NCI-H2029 (cell line): ENCODE measurements at places on chromosomes 3 and 15.

DNA sequence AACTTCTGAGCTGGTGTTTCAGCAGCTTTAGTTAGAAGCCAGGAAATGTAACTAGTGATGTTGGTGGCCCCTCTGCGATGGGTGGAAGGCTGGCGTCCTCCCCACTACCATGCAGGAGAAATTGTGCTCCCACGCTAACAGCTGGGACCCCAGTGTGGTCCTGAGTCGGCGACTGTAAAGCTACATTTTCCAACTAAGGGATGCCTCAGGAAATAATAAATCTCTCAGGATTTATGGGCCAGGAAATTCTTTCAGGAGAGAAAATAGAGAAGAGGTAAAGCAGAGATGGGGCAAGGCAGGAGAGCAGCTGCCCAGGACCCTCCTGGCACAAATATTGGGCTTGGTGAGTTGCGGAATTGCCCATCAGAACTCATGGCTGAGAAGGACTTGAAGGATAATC lies 186.9 kb downstream of the OPA1 start:
- DNase-seq: no peak

DNA sequence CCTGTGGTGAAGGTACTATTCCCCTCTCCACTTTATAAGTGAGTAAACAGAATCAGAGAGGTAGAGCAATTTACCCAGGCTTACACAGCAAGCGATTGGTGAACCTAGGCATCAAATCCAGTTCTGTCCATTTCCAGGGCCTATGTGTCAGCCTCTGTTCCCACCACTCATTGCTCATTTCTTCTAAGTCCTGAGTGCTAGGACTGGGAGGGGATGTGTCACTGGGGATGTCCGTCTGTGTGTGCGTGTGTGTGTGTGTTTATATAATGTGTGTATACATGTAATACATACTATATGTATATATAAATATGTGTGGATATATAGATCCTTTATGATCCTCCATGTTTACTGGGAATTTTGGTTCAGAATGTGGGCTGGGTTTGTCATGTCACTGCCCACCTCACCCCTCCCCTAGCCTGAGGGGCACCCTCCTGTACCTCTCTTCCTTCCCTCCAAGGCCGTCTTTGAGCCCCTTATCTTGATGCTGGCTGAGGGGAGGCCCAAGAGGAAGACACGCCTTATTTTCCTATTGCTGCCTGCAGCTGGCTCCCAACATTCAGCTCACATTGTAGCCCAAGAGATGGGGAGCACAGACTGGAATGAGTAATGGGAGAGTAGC lies 2.1 kb downstream of the TMEM43 start:
- no peak for DNase-seq

DNA sequence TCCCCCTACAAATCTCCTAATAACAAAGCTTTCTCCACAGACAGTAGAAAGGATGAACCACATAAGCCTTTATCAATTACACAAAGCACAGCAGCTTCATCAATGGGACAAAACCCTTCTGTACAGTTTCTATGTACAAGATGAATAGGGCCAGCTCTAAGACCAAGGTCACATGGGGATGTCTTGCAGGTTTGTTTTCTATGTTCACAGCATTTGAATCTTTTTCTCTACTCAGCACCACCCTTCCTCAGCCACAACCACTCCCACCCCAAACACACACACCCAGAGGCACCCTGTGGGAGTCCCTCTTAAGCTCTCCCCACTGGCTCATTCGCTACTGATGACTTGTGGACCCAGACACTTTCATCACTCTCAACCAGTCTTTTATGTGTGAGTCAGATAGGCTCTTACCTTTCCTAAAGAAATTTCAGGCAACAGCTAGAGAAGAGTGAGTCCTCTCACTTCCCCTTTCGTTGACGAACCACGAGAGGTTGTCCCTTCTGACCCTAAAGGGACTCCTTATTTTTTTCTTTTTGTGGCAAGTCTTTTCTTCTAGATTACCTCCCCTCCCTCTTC lies 57.9 kb downstream of the ARHGAP31 start:
- no peak for DNase-seq

DNA sequence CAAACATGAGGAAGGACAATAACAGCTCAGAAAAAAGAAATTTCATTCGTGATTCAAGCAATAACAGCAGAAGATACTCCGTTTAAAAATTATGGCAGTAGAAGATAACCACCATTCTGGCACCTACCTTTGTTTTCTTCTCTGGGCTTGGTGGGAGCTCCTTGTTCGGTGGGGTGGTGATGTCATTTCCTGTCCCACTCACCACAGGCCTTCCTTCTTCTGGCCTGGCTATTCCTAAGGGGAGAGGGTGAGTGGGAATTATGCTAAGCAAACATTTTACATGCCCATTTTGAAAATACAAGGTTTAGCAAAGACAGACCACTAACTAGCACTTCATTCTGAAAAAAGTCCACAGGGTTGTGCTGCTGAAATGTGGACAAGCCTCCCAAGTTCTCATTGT lies 74.4 kb downstream of the DHX30 start:
- peak; percentile 6 for DNase-seq

GRCh38 chr3:55190331-55190730 lies 262.5 kb upstream of the LRTM1 start:
- no peak for DNase-seq

DNA sequence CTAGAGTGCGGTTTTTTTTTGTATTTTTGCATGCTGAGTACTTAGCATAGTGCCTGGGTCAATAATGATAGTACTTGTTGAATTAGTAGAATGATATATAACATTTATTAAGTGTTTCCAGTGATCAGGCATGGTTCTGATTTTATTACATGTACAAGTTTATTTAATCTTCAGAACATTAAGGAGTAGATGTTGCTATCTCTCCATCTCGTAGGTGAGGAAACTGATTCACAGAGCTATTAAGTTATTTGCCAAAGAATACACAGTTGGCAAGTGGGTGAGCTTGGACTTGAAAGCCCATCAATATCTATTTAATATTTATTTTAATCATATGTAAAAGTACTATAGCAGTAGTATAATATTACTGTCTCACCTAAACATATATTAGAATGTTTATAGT lies 219.5 kb downstream of the CACNA2D3 start:
- DNase-seq: no peak

GRCh38 chr3:108818404-108818803 lies 4.2 kb upstream of the TRAT1 start:
- DNase-seq: peak; percentile 5

DNA sequence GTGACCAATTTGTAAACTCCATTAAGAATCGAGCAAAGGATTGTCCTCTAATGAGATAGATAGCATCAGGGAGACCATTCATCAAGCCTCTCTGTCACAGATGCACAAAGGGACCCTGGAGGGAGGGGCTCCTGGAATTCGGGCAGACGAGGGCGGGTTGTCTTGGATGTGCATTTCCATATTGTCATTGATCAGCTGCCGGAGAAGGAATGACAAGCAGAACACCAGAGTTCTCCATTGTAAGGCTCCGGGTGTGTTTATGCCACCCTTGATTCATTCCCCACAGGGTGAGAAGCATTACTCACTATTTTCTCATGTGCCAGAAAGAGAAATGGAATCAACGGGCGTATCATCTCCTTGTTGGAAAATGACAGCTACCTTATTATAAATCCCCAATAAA lies 167.5 kb downstream of the EBLN2 start:
- DNase-seq: no peak

DNA sequence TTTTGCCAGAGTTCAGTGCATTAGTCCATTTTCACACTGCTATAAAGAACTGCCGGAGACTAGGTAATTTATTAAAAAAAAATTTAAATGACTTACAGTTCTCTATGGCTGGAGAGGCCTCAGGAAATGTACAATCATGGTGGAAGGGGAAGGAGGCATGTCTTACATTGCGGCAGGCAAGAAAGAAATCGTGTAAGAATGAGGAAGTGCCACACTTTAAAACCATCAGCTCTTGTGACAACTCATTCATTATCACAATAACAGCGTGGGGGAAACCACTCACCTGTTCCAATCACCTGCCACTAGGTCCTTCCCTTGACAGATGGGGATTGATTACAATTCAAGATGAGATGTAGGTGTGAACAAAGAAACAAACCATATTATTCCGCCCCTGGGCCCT lies 1361.4 kb downstream of the NSUN3 start:
- no peak for DNase-seq

DNA sequence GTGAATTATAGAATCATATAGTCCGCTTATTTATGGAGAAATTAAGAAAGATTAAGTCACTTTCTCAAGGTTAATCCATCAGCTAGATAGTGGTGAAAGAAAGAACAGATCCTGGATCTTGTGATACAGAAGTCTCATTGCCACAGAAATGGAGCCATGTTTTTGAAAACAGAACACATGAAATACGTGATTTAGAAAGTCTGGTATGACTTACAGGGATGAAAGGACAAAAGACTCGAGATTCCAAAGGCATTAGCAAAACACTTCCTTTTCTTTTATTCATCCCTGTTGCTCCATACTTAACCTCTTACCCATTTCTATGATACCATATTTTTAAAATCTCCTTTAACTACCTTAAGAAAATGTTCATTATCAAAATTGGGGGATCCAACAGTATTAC lies 40.0 kb upstream of the TEX9 start:
- DNase-seq: no peak

- no peak for DNase-seq
These were observed 6.6 kb upstream of the TTLL3 start for GRCh38 chr3:9803494-9803893.

DNA sequence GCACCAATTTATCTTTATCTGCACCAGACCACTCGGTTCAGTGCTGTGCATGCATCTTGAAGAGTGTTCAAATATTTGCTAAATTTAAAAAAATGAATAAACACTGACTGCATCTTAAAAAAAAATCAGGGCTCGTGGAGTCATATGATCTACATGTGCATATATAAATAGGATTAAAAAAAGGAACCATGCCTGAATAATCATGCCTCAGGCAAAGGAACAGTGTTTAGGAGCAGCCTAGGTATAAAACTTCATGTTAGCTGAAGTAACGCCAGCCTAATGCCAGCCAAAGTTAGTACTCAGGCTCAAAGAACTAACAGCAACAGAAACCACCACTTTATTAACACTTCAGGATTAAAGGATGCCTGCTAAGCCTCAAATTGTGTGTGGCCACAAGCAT lies 9.5 kb downstream of the ABCC5 start:
- no peak for DNase-seq

DNA sequence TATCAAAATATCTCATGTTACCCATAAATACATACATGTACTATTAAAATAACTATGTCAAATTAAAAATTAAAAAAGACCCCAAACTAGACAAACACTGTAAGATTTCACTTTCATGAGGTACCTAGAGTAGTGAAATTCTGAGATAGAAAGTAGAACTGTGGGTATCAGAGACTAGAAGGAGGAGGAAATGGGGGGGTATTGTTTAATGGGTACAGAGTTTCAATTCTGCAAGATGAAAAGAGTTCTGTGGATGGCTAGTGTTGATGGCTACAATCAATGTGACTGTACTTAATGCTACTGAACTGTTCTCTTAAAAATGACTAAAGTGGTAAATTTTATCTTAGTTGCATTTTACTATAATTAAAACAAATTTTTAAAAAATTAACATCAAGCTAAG lies 36.6 kb downstream of the RFX7 start:
- no peak for DNase-seq

GRCh38 chr15:34031987-34032760 lies 6.8 kb downstream of the AVEN start:
- DNase-seq: no peak

DNA sequence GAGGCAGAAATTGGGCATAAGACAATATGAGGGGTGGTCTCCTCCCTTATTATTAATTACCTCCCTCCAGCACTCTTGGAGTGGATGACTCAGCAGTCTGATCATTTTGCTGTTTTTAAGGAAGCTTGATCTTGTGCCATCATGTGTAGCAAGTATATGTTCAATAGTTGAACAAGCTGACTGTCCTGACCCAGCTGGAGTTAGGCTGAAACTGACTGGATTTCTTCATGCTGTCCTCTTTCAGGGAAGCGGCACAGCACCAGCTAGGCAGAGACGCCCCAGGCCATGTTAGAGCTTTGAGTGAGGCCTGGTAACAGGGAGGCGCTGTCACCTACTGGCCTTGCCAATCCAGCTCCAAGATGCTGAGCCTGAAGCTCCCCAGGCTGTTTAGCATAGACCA lies 54.4 kb upstream of the KIF23 start:
- DNase-seq: no peak

GRCh38 chr3:70805061-70805889 lies 492.8 kb upstream of the MDFIC2 start:
- no peak for DNase-seq

GRCh38 chr15:101662203-101662602 lies 10.0 kb upstream of the TM2D3 start:
- no peak for DNase-seq

- DNase-seq: no peak
These were observed 398.6 kb downstream of the ZIC4 start for GRCh38 chr3:147007736-147008245.

GRCh38 chr3:60086811-60087210 lies 1037.0 kb upstream of the CFAP20DC start:
- no peak for DNase-seq

DNA sequence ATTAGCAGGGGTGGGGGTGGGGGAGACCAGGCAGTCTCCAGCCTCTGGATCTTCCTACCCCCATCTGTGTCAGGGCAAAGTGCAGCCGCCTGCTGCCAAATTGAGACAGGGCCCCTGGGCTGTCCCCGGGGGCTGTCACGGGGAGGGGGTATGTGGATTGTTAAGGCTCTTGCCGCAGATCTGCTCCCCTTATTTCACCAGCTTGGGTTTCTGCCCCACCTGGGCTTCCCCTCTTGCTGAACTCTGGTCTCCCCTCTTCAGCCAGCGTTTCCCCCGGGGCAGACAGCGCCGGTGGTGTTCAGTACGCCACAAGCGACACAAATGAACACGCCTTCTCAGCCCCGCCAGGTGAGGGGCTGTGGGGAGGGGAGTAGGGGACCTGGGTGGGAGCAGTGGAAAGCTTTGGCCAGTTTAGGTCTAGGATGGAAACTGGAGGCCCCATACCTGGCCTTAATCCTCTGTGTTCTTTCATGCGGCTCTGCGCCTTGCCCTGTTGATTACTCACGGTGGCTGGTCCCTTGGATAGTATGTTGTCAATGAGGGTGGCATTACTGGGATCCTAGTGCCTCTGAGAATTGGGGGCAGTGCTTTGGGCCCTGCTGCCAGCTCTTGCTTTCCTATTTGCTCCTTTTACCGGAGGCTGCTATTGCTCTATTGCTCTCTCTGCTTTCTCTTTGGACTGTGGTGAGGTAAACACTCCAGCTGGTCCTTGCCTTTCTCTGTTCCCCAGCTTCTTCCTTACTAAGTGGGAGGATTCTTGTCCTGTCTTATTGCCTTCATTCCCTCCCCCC lies 1.7 kb downstream of the EIF4G1 start:
- no peak for DNase-seq
